ENCODE measurements at places on chromosomes 3 and 15.

DNA sequence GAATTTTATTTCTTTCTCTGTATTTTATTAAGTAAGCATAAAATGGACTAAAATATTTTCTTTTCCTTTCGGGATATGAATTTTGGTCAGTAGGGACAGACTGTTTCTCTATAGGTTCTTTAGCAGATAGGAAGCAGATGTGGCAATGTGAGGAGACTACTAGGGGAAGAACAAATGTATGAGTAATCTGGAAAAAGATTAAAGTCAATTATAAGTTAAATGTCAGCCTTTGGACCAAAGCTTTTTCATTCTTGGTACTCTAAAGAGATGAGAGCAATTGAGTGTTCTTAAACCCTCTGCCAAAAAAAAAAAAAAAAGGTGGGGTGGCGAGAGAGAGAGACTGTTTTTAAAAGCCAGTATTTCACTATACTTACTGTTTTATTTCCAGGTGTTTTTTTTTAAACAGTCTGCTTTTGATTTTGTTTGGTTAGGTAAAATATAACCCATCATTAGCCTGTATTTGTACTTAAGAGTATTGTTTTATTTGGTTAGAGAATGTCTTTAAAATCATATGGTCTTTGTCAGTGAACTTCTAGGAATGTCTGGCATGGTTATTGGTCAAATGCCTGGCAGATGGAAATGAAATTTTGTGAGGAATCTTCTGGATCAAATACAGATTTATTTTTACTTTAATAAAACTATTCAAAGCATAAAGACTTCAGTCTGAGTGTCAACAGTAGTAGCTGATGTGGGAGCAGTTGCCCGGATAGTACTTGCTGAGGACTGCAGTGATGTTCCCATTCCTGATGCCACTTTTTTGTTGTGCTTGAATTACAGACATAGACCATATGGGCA is 63.8 kb downstream of the LRRC49 start:
- no peak for DNase-seq

- DNase-seq, result no peak
Measured at GRCh38 chr3:151919030-151919328, 45.5 kb downstream of the SUCNR1 start.

- no peak for DNase-seq
Measured at GRCh38 chr15:100687582-100688141, 85.3 kb downstream of the ASB7 start.

DNA sequence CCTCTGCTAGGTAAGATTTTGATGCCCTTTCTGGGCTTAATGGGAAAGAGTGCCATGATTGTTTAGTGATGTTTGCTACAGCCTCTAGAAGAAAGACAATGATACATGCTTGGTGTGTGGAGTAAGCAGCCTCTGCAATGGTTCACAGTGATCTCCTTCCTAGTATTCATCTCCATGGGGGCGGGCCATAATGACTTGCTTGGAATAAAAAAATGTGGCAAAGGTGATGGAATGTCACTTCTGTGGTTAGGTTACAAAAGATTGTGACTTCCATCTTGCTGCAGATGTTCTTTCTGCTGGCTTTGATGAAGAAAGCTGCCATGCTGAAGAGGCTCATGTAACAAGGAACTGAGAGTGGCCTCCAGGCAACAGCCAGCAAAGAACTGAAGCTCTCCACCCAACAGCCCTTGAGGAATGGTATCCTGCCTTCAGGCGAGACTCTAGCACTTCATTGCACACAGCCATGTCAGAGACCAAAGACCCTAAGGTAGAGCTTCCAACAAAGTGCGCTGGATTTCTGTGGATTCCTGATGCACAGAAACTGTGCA is 139.1 kb upstream of the LRIG1 start:
- no peak for DNase-seq

GRCh38 chr3:30473374-30474051 is 132.9 kb upstream of the TGFBR2 start:
- DNase-seq, result peak; percentile 73

GRCh38 chr15:63054281-63054683 is 11.7 kb downstream of the TPM1 start:
- no peak for DNase-seq

DNA sequence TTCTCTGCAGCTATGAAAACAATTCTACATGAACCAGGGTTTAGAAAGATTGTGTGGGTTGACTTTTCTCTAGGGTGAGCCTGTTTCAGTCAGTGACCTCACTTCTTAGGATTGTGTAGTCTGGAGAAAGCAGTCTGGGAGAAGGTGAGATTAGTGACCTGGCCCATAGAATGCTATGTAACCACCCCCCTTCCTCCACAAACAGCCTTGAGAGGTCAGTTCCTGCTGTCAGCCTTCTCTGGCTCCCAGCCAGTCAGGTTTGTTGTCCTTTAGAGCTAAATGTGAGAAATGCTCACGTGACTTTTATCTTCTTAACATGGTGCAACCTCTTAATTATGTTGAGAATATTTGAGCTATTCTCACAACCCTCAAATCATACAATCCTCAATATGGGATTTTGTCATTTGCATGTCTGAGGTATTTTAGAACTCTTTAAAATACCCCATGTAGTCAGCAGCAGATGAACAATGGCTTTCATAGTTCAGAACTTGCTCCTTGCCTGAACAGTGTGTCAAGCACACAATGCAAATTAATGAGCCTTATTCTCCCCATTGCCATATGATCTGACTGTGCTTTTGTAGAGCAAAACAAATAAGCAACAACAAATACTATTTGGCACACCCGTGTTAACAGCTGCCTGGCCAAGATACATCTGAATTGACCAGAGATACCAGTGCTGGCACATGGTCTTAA is 311.6 kb downstream of the CNTN6 start:
- no peak for DNase-seq

- DNase-seq, result peak; percentile 74
Measured at GRCh38 chr3:183295211-183295610, 42.2 kb downstream of the B3GNT5 start.

DNA sequence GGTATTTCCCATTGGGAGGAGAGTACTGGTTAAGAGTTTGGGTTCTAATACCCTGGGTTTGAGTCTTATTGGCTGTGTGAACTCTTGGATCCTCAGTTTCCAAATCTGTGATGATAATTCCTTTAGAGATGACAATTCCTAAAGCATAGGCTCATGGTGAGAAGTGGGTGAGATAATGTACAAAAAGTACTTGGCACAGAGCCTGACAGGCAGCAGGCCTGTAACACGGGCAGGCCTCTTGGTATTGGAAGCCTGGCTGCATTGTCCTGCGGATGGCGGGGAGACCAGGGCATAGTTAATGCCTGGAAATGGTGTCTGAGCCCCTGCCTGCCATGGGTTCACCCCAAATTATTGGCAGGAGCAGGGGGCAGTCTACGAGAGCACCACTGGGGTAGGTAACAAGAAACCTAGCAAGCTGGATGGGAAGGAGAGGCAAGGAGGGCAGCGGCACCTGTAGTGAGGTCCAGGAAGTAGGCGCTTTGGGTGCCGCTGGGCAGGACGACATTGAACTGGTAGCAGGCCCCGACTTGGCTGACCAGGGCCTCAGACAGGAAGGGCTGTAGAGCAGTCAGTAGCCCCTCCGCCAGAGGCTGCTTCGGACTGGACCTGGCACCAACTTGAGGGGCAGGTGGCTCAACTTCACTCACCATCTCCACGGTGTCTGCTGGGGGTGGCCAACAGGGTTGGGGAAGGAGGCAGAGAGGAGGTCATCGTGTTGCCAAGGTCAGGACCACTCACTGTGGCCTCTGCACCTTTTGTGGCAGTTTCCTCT is 7.7 kb downstream of the STOML1 start:
- no peak for DNase-seq

DNA sequence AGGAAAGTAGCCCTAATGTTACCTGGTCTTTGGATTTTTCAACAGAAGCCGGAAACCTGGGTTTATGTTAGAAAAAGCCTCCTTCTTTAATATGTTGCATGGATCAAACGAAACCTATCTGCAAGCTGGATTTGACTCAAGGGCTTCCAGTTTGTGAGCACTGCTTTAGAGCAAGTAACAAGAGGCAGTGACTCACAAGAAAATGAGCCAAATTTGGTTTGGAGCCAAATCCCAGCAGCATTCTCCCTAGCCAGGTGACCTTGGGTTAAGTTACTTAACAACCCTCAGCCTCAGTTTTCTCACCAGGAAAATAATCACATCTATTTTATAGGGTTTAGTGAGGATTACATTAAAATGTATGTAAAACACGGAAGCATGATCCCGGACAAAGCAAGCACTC is 215.2 kb upstream of the PRICKLE2 start:
- no peak for DNase-seq

- no peak for DNase-seq
Measured at GRCh38 chr3:96970211-96970610, 155.8 kb downstream of the EPHA6 start.

- peak; percentile 3 for DNase-seq
Measured at GRCh38 chr3:159804726-159805410, 183.8 kb upstream of the IL12A start.

- no peak for DNase-seq
Measured at GRCh38 chr3:134603480-134603879, 47.3 kb downstream of the KY start.

GRCh38 chr15:93089727-93090305 is 805 bp upstream of the RGMA start:
- DNase-seq, result no peak

GRCh38 chr15:69767191-69767590 is 314.6 kb downstream of the RPLP1 start:
- DNase-seq, result peak; percentile 31

- no peak for DNase-seq
Measured at GRCh38 chr3:13559764-13560525, 11.0 kb downstream of the FBLN2 start.

DNA sequence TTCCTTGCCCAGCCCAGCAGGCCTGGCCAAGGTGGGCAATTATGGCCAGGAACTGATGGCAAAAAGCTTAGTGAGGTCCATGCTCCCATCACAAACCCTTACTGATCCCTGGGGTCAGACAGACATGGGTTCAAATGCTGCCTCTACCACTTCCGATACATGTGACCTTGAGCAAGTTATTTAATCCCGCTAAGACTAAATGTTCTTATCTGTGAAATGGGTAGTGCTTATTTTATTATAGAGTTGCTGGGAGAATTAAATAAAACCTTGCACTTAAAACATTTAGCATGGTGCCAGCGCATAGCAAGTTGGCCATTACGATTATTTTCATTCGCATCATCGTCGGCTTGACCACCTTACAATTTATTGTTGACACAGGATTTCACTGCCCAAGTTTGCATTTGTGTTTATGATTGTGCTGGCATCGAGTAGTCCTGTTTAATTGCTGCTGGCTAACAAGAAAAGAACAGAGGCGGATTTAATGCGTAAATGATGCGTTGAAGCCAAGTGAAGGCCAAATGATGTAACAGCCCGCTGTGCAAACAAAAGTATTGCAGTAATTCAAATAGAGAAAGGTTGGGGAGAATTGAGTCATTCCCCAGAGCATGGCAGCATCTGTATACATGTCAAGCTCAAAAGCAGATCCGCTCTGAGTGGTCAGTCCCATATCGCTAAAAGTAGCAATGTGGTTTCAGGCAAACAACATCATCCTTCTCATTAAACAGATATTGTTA is 7.3 kb upstream of the FURIN start:
- peak; percentile 49 for DNase-seq

DNA sequence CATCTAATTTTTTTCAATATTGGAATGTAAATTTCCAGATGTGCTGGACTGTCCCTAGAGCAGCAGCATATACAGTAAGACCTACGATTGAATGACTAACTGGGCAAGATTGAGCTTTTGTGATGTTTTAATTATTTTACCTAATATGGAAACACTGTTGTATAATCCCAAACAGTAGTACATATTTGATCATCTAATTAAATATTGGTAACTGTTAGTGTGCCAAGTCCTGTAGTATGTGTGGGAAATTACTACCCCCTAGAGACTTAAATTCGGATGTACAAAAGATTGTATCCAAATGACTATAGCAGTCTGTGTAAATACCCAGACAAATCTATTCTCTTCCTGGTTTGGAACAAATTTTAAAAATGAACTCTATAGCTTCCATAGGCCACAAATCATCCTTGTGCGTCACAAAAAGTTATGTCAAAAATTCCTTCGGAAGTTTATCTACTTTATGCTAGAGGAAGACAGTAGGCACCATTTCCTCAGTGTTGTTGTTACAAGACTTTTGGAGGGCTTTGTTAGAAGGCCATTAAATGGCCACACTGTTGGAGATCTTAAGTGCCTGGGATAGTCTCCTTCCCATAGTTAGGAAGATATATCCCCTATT is 41.6 kb downstream of the NKIRAS1 start:
- DNase-seq, result no peak

GRCh38 chr3:119258915-119259314 is 18.2 kb upstream of the B4GALT4 start:
- peak; percentile 60 for DNase-seq

DNA sequence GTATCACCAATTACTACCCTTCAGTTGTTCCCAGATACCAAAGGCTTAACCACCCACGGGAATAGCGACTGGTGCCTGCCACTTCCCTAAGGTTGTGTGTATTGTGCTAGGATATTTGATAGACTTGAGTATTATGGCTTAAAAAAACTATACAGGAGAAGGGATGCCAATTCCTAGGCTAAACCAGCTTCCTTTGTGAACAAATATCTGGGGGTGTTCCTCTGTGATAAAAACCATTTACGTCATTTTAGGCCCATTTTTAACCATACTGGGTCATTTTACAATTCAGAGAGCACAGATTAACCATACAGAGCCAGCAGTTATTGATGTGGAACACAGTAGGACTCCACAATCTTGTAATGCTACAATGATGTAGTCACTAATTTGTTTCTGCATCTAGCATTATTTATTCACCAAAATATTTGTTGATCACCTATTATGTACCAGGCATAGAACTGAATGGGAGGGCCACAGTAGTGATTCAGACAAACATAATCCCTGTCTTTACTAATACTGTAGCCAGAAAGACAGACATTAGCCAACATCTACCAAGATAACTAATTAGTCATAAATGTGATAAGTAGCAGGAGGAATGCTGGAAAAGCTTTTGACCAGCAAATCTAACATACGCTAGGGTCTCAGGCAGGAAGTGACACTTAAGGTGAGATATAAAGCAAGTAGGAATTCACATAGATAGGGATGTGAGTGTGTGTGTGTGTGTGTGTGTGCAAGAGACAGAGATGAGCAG is 184.8 kb downstream of the MECOM start:
- DNase-seq, result no peak

DNA sequence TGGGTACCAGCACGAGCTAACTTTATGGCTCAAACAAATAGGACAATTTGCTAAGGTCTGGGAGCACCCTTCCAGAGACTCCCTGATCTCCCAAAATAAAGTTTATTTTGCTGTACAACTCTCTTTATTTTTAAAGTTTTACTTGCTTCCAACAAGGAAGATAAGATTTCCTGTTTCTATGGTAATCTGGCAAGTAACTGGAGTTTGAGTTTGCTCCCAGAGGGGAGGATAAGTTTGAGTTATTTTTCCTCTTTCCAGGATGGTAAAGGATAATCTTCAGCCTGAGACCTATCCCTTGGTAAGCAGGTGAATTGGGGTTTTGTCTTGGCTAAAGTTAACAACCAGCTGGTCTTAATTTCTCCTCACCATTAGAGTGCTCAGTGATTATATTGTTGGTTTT is 1019.4 kb upstream of the ALCAM start:
- DNase-seq, result no peak

GRCh38 chr15:61380270-61380669 is 151.2 kb upstream of the RORA start:
- DNase-seq, result no peak
